ENCODE measurements at places on chromosomes 3 and 15.

GRCh38 chr15:57451555-57451954, 75.2 kb downstream of the CGNL1 start:
- no peak for DNase-seq

DNA sequence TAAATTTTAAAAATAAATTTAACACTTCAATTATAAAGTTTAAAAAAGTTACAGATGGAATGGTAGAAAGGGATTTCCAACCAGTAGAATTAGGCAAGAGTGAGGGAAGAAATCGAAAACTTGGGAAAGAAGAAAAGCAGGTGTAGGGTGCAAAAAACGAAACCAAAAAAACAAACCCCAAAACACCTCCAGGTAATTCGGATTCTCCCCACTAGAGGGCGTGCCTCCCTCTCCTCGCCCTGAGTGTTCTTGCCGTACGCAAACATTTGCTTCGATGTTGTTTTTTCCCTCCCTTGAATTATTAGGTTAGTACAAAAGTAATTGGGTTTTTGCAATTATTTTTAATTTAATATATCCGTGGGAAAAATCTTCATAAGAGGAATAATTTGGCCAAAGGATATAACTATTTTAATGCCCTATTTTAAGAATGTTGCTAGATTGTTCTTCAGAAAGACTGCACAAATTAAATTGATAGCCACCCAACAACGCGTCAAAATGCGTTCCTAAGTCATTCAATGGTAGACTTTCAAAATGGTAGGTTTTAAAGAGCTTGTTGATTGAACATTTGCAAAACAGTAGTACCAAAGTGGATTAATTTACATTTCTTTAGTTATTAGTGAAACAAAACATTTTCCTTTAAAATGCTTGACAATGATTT, 63.7 kb downstream of the SLC30A4 start:
- DNase-seq, result peak; percentile 63

DNA sequence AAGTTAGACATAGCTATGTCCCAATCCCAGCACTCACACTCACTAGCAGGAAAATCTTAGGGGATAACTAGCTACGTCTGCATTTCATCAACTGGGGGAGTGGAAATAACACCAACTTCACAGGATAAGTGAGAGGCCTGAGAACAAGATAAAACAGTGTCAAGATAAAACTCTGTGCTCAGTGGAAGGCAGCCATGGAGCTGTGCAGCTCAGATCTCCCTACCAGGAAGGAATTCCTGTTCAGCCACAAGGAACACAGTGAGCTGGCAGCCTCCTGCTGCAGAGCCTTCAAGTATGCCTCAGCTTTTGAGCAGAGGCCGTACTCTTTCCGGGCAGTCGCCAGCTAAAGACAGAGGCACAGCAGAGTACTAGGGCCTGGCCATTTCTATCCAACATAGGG, 115.8 kb upstream of the TOPAZ1 start:
- DNase-seq, result no peak

GRCh38 chr3:52043750-52044149, 12.6 kb downstream of the DUSP7 start:
- no peak for DNase-seq

DNA sequence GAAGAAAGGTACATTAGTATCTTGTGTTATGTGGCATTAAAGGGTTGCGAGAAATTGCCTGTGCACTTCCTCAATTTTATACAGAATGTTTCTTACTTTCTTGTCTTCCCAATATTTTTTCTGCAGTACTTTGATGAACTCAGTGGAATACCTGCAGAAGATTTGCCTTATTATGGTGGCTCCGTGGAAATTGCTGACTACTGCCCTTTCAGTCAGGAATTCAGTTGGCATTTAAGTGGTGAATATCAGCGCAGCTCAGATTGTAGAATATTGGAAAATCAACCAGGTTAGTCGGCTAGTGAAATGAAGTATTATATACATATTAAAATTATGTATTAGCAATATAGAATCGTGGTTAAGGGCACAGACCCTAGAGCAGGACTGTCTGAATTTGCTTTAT, 61.3 kb downstream of the LMLN start:
- DNase-seq, result no peak

All from SK-MEL-5 (cell line).